ENCODE measurements at places on chromosomes 16 and 17. TPM values are rescaled to one million over a fixed set of nuclear protein-coding genes. Genes with fewer than 3 reads are reported as not detected.

RRAD gene
- 23.7 TPM for total RNA-seq

STX4 gene
- total RNA-seq: 69.3 TPM

CRYBA1 gene
- not detected for total RNA-seq

ZACN gene
- not detected for total RNA-seq

TRIM47 gene
- 61.0 TPM for total RNA-seq

COPRS gene
- total RNA-seq: 72.1 TPM

ARL4D gene
- 41.4 TPM for total RNA-seq

GRCh38 chr17:49528966-49529365 lies 33.9 kb downstream of the NGFR start:
- no peak for DNase-seq

DNA sequence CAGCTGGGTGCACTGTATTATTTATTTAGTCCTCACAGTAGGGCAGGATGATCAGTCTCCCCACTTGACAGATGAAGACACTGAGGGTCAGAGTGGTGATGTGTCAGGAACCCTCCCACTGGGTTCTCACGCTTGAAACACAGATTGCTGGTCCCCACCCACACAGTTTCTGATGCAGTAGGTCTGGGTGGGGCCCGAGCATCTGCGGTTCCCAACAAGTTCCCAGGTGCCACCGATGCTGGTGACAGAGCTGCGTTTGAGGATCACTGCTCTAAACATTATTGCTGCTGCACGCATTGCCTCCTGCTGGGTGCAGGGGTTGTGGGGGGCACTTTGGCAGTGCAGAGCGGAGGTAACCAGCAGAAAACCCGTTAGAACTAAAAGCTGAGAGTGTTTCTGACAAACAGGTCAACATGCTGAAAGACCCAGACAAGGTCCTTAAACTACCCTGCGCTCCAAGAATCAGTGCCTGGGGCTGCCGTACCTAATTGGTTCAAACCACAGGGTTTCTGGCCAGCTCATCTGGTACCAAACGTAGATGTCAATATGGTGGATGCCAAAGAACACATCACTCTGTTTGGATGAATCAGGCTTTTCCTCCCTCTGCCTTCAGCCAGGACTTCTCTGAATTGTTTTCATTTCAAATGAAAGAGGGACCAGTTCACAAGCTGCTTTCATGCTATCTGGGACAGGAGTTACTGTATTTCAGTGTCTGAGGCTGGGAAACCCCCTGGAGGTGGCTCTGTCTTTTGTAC lies 76.0 kb downstream of the ABCC1 start:
- DNase-seq: no peak

DNA sequence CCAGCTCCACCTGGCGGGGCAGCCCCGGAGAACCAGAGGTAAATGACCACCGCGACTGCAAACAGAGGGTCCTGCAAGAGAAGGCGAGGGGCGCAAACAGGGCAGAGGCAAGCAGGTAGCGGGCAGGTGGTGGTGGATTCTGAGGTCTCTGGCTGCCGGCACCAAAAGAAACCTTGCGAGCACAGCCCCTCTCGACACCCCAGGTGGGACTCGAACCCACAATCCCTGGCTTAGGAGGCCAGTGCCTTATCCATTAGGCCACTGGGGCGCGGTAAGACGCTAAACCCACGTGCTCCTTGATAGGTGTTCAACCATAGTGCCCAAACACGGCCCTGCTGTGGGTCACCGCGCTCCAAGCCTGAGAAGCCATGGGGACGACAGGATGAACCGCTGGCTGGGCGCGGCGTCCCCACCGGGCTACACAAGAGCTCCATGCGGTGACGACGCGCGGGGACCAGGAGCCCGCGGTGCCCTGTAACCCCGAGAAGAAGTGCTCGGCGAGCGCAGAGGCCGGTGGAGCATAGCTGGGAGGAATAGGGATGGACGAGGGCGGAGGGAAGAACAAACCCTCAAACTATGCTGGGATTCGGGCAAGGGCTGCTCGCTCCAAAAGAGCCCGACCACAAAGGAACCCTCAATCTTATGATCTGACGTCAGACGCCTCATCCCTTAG lies 12.4 kb downstream of the ATP5PD start:
- peak; percentile 87 for DNase-seq

GRCh38 chr17:71273441-71273840 lies 847.4 kb upstream of the SOX9 start:
- DNase-seq: no peak

DNA sequence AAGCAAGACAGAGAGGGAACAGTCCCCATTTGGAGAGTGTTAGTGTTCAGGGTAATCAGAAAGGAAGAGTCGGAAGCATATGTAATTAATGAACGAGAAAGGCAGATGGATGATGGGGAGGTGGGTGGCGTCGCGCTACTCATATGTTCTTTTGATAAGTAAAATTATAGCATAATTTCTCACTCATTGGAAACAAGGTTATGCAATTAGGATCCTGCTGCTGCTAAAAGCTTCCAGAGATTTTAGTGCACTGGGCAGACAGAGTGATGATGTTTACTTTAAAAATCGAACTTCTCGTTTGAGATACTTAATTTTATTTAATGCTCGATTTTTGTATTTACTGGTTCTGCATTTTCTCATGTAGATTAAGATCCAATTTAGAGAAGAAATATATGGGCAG lies 96.2 kb downstream of the PRKCA start:
- DNase-seq: no peak

GRCh38 chr17:32494621-32495358 lies 8.0 kb downstream of the CDK5R1 start:
- no peak for DNase-seq

DNA sequence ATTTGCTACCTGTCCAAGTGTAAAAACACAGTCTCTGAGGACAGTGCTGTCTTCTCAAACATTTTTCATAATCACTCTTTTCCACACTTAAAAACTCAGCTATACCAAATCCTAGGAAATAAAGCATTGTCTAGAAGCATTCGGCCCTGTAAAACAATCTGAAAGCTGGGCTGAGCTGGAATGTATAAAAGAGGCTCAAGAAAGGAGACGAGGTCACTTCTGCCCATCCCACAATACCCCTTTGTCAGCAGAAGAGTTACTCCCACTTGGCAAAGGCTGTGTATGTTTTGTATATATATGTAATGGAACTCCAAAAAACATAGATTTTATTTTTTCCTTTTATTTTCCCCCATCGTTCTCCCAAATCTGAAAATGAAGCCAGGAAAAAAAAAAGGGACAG lies 43.9 kb downstream of the STH start:
- DNase-seq: no peak

DNA sequence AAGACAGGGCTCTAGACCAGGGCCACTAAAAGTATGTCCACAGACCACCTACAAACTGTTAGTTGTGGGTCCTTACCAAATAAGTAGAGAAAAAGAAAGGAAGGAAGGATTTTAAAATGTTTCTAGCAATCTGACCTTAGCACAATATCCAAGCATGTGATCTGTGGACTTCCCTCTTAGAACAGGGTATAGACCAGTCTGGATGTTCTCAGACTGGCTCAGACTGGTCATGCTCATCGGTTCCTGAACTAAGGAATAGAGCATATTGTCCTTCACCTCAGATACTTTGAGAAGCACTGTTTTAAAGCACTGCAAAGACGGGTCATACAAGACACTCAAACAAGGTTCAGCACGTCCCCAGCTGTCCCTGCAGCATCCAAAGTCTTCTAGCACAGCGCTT lies 25.8 kb downstream of the CUEDC1 start:
- no peak for DNase-seq

GRCh38 chr17:40100669-40101366 lies 429 bp upstream of the NR1D1 start:
- DNase-seq: peak; percentile 96

DNA sequence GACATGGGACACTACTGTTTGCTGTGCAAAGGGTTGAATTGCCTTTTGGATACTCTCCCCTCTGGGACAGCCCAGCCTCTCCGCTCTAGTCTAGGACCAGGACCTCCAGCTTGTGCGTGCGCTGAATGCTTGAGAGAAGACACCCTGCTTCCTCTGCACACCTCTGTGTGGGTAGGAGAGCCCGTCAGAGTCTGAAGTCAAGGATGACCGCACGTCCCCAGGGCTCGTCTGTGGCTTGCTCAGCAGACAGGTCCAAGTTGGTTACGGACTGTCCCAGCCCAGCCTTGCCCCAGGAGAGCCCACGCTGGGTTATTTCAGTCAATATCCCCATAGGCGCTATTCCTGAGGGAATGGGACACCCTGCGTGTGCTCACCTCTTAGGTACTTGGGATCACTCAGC lies 3.7 kb downstream of the C16orf89 start:
- no peak for DNase-seq

DNA sequence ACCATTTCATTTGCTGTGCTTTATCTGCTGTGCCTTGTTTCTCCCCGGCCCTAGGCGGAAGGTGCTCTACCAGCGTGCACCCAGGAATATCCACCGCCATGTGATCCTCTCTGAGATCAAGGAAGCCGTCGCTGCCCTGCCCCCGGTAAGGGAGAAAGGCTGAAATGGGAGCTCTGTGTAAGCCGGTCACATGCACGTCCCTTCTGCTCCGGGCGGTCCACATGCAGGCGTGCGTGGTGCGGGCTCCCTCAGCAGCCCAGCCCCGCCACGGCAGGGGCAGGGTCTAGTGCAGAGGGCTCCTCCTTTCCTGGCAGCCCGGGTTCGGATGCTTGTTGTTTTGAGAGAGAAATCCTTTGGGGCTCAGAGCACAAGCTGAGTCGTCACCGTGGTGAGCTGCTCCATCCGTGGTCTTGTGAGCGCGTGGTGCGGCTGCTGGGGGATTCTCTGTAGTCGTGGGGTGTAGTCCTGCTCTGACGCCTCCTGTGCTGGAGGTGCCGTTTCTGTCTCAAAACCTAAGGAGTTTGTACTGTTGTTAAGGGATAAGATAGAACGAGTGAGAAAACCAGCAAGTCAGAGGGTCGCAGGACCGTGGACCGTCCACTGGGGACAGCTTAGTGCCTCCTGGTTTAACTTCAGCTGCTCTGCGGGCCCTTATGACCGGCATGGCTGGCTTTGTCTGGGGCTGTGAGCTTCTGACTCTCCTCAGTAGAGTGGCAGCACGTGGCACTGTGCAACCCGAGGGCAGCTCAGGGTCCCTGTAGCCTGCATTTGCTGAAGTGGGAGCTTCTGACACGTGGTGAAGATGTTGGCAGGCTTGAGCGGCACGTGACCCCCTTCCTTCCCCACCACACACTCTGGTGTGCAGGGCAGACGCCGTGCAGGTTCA lies 12.3 kb upstream of the MC1R start:
- DNase-seq: no peak

- no peak for DNase-seq
Measured at GRCh38 chr16:28820016-28820415, 2.8 kb upstream of the ATXN2L start.

DNA sequence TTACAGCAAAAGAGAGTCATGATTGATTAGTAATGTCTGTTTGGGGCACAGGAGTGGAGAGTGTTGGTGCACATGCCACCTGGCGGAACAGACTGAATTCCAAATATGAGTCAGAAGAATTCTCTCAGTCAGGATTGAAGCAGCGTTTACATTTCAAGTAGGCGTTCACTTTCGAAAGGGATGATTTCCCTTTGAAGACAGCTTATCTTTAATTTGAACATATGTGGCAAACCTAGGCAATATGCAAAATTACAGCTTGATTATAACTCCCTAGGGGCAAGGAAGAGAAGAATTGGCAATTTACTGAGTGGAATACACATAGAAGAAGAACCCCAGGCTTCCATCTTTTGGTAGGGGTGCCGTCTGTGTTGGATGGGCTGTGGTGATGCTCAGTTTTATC lies 235.8 kb downstream of the HAPSTR1 start:
- DNase-seq: no peak

DNA sequence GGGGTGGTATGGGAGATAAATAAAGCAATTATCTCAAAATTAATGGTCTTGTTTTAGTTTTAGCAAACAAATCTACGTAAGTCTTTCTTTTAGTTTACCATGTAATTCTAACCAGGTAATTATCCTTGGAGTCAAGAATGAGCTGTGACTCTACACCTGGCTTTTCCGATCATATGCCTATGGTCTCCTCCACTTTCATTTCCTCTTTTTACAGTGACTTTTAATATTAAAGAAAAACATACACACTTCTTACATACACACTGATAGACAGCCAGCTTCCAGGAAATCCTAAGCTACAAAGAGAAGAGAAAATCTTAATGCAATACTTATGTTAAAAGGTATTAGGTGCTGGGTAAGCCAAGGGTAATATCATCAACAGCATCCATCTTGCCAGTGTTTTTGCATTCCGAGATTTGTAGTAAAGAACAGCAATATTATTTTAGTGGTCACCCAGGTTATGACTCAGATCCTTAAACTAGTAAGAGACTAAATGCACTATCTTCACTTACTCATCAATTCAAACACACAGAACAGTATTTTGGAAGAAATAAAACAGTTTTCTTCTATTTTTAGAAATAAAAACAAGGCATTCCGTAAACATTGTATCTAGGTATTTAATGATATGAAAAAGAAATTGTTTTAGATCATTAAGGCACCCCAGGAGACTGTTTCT lies 4.4 kb upstream of the IRX5 start:
- no peak for DNase-seq

- DNase-seq: peak; percentile 4
Measured at GRCh38 chr17:40520991-40521453, 19.6 kb upstream of the TNS4 start.

DNA sequence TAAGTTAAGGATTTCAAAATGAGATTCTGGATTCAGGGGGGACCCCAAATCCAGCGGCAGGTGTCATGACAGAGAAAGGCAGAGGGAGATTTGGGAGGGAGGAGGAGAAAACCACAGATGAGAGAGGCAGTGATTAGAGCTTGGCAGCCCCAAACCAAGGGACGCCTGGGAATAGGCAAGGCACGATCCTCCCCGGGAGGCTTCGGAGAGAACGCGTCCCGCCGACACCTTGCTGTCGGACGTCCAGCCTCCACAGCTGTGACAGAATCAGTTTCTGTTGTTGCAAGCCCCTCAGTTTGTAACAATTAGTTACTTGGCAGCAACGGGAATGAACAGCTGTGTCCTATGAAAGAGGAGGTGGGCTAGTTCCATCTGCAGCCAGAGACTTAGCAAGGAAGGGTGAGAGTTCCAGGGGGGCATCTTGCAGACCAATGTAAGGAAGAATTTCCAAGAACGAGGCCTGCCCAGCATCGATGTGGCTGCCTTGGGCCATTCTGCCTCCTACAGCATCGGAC lies 110.7 kb upstream of the SDK2 start:
- DNase-seq: no peak

DNA sequence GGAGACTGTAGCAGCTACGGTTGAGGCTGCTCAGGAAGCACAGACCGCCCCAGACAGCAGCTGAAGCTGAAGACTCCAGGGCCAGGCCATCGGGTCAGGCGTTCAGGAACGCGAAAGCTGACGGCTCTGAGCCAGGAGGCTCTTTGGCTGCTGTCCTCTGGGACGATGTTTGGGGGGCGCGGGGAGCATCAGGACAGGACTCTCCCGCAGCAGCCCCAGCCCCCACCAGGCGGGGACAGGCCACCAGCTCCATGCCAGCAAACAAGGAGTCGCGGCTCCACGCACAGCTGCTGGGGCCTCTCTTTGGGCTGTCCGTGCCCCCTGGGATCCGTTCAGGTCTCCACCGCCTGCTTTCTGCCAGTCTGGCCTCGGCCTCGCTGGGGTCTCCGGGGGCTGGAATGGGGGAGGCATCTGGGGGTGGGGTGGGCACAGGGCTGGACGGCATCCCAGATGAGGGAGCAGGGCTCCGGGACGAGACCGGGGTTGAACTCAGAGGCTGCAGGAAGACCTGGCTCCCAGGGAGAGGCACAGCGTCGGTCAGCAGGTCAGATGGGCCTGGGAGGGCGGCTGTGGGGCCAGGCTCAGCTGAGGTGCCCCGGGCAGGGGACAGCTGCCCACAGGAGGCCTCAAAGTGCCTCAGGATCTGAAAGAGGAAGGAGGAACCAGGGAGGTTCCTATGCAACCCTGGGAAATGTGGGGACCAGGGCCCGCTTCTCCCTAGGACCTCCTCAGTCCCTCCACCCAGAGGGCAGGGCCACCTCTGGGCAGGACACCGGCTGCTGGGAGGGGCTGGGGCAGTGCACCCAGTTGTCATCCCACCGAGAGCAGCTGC lies 6.3 kb upstream of the CEP131 start:
- DNase-seq: no peak

Data from tibial nerve (tissue), 4 donors.